Cardiac fibroblast (primary cell): ENCODE measurements at places on chromosomes 6 and 20.
A peak's percentile ranks its signal among the peaks of the same experiment; 100 is the strongest.

GRCh38 chr20:40986774-40987173 lies 41.8 kb upstream of the TOP1 start:
- no peak for DNase-seq

DNA sequence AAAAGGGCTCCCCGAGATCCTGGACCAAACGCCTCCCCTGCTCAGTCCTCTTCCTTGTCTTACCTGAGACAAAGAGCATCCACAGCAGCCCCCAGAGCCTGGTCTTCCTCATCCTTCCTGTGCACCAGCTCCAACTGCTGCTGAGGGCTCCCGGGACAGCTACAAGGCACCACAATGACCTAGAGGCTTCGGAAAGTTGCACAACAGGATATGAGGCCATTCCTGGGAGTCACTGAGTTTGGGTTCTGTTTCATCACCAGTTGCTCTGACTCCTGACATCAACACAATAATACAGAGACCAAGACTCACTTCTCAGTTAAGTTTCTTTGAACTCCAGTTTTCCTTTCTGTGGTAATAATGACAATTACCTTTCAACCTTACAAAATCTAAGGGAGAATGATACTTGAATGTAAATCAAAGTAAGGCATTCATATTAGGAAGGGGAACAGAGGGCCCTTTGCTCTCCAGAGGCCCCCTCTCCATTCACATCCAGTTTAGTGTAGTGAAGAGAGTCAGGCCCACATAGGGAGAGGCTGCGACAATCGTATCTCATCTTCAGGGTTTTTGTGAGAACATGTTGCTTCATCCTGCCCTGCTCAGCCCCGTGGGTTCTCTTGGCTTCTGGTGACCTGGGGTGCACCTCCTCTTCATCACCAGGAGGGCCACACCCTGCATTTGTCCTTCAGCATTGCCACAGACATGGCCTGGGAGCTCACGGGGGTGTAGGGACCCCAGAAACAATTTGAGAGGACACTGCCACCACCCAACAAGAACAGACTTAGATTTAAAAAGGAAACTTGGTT lies at the start of gene TREM1:
Gene TREM1, minus strand, starts transcription at position 139 of the 803 bp plus-strand sequence. Its CDS starts 27 bp downstream, at position 112.
- DNase-seq, result peak; percentile 84

DNA sequence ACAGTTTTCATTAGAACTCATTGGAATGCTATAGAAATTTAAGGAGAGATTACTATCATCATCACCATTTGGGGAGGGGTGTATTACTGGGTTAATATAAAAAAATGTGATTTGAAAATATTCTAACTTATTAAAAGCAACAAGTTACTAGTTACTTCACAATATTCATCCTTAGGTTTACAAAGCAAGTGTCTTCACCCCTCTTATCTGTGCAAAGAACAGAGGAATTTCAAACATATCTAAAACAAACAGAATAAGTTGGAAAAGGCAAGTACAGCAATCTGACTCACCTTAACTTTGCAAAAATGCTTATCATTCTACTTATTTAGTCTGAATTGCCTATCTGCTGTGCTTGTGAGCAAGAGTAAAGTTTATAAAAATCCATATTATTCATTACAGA lies 32.9 kb downstream of the DCBLD1 start:
- DNase-seq, result no peak

- no peak for DNase-seq
Measured at GRCh38 chr20:24001712-24002405, 13.3 kb upstream of the GGTLC1 start.

GRCh38 chr20:18849131-18849530 lies 35.5 kb downstream of the SCP2D1 start:
- DNase-seq, result no peak

DNA sequence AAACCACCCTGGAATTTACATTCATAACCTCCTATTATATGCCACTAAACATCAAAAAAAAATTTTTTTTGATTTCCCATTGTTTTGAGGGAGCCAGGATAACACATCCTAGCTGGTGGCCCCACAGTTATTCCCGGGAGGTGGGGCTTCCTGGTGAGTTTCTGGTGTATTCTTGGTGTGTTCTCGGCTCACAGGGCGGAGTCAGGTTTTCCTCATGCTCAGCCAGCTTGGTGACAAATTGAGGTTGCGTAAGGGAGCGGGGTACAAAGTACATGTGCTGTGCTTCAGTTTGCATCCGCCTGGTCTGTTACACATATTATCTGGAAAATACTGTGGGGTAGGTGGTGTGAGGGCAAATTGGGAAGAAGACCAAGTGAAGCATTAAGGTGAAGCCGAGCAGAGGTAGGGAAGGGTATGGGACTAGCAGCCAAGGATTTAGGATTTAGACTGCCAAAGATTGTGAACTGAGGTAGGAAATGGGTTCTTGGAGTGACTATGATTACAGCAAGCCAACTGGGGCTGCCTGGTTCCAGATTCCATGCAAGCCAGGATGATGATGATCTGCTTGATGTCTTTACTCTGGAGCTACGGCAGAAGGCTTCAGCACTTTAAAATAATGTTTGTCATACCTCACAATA lies 46.2 kb upstream of the EEF1A1 start:
- peak; percentile 88 for DNase-seq

DNA sequence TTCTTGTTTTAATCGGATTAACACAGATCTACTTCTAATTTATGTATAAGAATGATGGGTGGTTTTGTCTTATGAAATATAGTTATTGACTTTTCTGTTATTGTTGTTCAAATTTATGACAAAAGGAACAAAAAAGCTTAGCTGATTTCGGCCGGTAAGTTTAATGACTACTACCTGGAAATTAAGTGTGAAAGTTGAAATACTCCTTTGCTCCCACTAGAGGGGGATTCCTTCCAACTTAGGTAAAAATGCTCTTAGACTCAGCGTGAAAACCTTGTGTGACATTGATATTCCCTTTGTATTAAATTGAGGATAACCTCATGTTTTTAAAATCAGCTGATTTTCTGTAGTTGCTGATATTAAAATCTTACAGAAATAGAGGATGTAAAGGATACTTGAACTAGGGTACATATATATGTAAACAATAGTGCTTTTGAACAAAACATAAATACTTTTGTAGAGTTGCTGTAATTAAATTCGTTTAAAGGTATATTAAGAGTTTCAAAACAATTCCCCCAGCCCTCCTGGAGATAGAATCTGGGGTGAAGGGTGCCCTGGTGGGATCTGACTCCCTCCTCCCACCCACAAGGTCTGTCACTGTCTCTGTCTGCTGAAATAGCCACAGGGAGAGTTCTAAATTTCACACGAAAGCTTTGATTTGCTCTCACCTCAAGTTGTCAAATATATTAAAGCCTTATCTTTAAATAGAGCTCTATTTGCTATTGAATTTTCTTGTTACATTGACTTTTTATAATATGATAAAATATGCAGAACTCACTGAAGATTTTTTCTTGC lies 257.5 kb downstream of the ARID1B start:
- peak; percentile 81 for DNase-seq

GRCh38 chr6:11463398-11463780 lies 74.2 kb upstream of the TMEM170B start:
- DNase-seq, result no peak

DNA sequence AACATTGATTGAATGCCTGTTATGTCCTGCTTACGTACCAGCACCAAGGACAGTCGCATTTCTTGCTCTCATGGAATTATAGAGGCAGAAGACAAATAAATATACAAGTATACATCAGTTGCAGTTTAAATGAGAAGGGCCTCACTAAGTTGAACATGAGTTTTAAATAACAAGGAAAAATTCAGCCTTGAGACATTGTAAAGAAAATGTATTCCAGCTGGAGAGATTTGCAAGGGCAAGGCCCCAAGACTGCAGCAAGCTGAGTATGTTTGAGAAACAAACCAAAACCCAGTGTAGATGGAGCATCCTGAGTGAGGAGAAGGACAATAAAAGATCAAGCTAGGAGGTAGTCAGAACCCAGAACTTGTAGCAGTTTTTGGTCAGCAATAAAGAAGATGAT lies 123.2 kb upstream of the BMP5 start:
- DNase-seq, result no peak

- no peak for DNase-seq
Measured at GRCh38 chr20:63785691-63786131, 45.4 kb downstream of the ZBTB46 start.
